ENCODE measurements at places on chromosomes 4 and X.

GRCh38 chr4:7539659-7540058 lies 104.9 kb upstream of the PSAPL1 start:
- no peak for DNase-seq

DNA sequence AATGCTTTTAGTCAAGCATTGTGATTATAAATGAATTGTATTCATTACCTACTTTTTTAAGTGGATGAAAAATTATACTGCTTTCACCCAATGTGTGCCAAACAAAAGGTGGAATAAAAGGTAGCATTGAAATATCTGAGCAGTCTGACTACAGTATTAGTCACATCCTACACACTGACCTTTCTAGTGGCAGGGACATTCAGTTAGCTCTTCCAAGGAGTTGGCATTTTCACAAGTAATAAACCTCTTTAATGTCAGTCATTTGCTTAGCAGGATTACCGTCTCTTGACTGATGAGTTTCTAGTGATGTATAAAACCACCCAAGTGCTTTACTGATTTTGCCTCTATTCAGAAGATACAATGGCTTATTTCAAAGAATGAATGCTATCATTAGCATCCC lies 687.9 kb downstream of the ARAP2 start:
- no peak for DNase-seq

DNA sequence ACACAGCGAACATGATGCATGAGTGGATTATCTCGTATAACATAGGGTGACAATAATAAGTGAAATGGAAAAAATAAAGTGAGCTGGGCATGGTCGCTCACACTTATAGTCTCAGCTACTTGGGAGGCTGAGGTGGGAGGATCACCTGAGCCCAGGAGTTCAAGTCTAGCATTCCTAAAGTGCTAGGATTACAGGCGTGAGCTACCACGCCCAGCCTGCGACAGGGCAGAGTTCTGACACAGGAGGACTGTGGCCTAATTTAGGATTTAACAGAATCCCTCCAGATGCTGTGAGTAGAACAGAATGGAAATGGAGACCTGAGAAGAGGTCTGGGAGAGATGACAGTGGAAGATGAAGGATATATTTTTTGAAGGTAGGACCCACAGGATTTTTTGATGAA lies 3.4 kb upstream of the PRICKLE3 start:
- DNase-seq: no peak

GRCh38 chrX:80412042-80412441 lies 8.2 kb upstream of the TENT5D start:
- DNase-seq: no peak

DNA sequence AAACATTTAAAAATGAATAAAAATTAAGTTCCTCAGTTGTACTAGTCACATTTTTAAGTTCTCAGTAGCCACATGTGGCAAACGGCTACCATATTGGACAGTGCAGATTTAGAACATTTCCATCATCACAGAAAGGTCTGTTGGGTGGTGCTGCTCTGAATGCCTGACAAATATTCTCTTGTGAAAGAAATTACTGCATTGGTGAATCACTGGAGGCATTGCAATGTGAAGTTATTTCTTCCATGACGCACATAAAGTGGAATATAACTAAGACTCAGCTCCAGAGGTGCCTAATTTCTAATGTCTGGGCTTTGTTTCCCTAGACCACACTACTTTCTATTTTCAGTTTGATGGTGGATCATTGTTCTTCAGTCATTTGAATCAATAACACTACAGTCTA lies 44.9 kb downstream of the CLNK start:
- DNase-seq: no peak

Data from NCI-H446 (cell line).